ENCODE measurements at places on chromosomes 5 and 9.

- no peak for DNase-seq
Observed at GRCh38 chr9:83247732-83248131, 184.8 kb upstream of the RASEF start.

- DNase-seq, result no peak
Observed at GRCh38 chr9:28155671-28156070, 582.4 kb upstream of the C9orf72 start.

GRCh38 chr9:137229903-137230704 lies 597 bp upstream of the SLC34A3 start:
- DNase-seq, result no peak

GRCh38 chr9:137534256-137535119 lies 15.7 kb downstream of the PNPLA7 start:
- no peak for DNase-seq

DNA sequence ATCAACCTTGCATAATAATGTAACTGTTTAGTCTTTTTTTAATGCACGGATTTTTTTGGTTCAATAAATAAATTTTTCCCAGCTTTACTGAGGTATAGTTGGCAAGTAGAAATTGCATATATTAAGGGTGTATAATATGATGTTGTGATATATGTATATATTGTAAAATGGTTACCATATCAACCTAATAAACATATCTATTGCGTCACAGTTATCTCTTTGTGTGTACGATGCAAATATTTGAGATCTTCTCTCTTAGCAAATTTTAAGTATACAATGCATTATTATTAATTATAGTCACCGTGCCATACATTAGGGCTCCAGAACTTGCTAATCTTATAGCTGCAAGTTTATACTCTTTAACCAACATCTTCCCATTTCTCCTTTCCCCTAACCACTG lies 57.2 kb upstream of the TMEM161B start:
- no peak for DNase-seq

DNA sequence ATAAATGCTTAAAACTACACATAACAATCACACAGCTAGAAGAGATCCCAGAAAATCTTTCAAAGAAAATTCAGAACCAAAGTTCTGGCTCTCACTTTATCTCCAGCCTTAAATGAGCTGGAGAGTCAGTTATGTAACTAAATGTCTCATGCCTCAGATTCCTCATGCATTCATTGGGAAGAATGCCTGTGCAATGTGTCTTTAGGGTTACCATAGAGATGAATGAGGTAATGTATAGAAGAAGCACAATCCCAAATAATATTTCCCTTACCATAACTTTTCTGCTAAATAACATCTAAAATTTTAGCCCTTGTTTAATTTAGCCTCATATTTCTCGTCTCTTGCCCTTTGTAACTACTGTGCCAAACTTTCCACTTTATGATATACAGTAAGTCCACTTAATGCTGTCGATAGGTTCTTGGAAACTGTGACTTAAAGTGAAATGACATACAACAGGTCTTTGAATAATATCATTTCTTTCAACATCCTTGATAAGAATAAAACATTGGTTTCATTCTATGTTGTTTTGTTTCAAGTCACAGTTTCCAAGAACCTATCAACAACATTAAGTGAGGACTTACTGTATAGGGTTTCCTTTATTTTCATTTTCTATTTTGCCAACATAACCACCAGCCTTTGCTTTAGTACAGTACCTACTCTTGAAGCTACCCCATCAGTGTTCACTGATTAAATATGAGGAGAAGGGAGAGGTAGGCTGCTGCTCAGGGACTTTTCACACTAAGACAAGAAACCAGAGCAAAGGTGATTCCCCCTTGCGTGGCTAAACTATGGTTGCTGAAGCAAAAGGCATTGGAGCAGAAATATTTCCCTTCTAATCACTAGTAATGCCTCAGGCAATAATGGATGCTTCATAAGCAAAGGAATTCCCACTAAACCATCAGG lies 295.7 kb upstream of the PTGER4 start:
- DNase-seq, result no peak

DNA sequence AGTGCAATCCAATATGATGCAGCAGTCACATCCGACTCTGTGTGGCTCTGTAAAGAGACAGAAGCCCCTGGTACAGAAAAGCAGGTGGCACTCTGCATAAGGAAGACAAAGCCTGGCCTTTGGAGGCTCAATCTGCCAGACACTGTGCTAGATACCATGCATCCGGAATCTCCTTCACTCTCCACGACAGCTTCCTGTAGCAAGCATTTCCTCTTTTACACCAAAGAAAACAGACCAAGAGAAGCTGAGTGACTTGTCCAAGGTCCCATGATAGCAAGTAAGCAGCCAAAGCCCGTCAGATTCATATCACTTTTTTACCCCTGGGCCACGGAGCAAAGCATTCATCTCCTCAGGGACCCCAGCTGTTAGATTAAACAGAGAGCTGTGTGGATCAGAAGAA lies 64.2 kb upstream of the SMIM23 start:
- no peak for DNase-seq

DNA sequence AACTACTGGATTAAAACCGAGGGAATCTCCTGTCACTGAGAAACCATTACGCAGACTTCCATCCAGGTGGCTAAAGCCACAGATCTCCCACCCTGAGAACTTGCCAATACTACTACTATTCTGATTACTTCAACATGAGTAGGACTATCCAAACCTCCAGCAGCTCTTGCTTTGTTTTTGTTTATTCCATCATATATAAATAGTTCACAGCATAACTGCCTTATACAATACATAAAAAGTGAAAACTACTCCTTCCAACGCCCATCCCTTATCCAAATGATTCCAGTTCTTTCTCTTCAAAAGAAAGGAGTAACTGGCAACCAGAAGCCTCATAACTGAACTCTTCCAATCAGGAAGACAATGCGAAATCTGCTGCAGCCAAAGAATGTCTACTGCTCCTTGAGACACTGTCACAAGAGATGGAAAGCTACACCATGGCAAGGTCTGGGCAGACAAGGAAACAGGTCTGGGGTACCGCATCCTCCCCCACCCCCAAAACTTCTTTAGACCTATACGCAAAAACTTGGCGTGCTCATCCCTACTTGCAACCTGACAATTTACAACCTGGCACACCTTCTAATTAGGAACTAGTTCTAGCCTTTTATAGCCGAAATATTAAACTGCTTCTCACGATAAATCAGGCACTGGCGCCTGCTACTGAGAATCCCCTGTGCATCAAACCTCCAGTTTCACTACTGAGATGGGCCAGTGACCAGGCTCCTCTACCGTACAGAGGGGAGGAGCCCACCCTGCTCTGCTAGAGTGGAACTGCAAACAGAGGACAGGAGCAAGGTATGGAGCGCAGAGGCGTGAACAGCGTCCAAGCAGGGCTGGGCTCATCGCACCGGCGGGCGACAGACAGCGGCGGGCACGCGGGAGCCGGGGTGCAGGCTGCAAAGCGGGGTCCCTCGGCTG lies 986 bp downstream of the PLPP1 start:
- DNase-seq, result peak; percentile 26

GRCh38 chr5:173896631-173897030 lies 8.5 kb downstream of the CPEB4 start:
- DNase-seq, result no peak

DNA sequence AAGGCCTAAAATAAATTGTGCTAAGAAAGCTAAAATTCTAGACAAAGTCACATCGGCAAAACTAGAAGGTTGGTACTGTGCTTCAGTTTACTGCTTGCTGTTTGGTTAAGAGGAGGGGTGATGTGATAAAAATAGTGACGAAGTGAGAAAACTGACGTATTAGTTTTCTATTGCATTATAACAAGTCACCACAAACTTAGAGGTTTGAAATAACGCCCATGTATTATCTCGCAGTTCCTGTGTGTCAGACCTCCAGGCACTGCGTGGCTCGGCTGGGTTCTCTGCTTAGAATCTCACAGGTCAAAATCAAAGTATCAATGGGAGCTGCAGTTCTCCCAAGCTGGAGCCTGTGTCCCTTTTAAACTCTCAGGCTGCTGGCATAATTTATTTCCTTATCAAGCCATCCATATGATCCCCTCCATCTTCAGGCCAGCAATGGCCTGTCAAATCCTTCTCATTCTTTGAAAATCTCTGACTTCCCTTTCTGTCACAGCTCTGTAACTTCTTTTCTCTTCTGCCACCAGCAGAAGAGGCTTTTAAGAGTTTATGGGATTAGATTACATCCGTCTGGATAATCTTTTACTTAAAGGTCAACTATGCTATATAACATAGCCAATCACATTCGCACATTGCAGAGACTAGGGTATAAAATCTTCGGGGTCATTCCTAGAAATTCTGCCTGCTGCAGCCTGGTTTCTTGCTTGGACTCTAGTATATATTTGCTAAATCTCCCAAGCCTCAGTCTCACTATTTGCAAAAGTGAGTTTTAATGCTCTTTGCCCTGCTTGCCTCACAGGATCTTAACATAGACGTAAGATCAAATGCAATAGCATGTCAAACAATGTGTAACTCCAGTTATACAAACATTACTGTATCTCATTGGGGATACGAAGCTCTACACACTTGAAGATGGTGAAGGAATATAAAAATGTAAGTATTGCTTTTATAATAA lies 104.0 kb upstream of the CDKN2B start:
- DNase-seq, result no peak
